Activated CD4-positive, alpha-beta T cell treated with anti-CD3 and anti-CD28 coated beads for 24 hours (primary cell): ENCODE measurements at places on chromosomes 7 and 10.

- DNase-seq, result no peak
Observed at GRCh38 chr10:130000918-130001317, 36.8 kb upstream of the EBF3 start.

DNA sequence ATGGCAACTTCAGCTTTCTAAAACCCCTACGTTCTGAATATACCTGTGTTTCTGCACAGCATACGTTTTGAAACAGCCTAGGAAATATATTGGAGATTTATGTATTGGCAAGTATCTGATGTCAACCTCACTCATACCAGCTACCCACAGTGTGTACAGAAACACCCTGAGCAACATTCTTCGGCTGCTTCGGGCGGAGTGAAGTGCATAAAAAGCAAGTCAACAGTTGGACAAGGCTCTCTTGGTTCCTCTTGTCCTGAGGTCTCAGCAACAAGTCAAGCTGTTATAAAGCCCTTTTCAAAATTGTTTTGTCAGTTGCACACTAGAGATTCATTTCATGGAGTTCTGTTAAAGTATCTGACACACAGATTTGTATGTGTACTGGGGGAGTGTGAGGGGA is 40.0 kb upstream of the PAPSS2 start:
- DNase-seq, result no peak

- no peak for DNase-seq
Observed at GRCh38 chr10:54124209-54124885, 676.7 kb downstream of the PCDH15 start.

DNA sequence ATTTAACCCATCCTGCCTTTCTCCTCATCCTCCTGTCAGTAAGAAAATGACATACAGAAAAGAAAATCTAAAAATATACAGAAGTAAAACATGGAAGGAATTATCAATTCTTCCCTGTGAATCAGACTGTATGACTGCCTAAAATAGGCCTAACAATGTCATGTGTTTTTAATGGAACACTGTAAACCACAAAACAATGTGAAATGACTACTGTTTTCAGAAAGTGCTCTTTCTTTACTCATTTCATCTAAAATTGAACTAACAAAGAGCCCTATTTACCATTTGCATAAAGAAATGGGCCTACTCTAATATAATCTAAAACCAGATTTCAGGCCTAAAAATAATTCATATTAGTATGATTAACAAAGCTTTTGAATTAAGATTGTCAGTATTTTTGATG is 35.7 kb downstream of the SEMA3E start:
- no peak for DNase-seq

- no peak for DNase-seq
Observed at GRCh38 chr10:34184939-34185386, 630.1 kb downstream of the PARD3 start.
